ENCODE measurements at places on chromosomes 3 and 15. TPM values are rescaled to one million over a fixed set of nuclear protein-coding genes. Genes with fewer than 3 reads are reported as not detected.

DNA sequence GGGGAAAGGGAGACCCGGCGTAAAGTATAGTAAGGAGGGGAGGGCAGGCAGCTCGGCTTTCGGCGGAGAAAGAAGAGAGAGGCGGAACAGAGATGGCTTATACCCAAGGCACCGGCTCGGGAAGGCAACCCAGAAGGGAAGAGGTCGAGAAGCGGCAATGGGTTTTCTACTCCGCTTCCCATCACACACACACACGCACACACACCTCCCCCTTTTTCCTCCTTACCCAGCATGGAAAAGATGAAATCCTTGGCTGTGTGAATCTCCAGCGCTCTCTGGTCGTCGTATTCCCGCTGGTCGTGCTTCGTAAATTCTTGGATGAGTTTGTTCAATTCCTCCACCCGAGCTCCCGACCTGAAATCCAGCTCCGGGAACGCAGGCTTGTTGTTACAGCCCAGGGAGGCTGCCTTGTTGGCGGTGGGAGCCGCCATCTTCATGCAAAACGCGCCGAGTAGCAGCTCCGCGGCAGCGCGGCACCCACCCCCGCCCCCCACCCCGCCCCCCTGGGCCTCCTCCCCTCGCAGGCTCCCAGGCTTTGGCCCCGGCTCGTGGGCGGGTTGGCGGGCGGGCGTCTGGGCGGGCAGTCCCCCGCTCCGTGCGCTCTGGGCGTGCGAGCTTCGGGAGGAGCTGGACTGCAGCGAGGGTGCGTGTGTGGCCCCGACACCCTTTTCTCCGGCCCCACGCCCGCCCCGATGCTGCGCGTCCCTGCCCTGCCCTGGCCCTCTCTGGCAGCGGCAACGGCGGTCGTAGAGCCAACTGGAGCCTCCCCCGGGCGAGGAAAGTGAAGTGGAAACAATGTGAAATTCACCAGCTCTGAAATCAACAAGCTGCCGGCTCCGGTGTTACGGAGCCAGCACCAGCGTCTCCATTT, at the start of gene MB21D2:
TSS of gene MB21D2 (minus strand) at position 453 of the 871 bp plus-strand sequence. CDS start at position 437, 16 bp downstream.
- peak; percentile 35 for DNase-seq

DNA sequence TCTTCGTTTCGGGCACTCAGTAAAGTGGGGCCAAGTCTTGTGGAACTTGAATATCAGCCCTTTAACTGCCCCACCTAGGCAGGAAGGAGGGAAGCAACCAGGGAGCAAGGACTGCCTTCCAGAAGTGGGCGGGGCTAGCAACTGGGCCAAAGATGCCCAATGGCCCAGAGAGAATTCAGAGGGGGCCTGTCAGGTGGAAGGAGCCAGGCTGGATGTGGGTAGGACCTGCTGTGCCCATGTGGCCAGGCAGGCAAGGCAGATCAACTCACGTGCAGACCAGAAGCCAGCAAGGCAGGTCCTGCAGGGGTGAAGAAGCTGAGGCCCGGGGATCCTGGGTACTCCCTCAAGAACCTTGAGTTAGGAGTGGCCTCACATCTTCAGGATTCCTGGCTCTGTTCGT, 5.5 kb downstream of the MAP6D1 start:
- no peak for DNase-seq

- DNase-seq = peak; percentile 51
These were observed 40.1 kb downstream of the CDCP1 start for GRCh38 chr3:45105855-45106671.

Gene IL5RA
- total RNA-seq = 0.99 TPM

DNA sequence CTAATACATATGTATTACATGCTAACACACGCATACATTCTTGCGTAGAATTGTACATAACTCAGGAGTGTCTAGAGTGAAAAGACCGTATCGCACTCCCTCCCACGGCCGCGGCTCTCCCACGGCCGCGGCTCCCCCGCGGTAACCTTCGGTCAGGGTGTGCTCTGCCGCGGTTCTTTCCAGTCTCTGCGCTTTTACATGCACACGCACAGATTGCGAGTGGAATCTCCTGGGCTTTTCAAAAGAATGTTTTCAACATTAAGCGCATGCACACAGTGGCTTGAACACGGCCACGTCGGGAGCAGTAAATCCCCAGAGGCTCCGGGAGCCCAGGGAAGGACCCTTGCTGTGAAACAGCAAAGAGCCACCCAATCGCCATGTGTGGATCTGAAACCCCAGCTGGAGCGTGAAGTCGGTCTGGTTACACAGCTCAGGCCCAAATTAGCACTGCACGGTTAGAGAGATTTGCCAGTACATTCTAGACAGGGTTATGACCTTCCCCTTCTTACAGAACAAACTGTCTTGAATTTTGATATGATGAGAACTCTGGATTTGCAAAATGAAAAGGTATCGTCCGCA, 805 bp upstream of the RGMA start:
- DNase-seq = no peak

DNA sequence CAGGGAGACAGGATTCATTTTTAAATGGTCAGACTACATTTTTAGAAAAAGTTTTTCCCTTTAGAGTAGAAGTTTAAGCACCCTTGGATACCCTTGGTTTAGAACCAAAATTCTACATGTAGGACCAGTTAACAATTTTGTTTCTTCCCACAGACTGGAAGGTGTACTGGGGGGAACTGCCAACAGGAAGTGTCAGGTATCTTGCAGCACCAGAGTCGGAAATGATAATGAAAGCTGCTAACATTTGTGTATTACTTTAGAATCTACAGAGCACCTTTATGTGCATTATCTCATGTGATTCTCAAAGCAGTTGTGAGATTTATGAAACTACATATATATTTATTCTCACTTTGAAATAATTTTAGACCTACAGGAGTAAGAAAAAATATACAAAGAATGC, 21.5 kb downstream of the SPRED1 start:
- DNase-seq = no peak

Gene LZTFL1
- total RNA-seq = 10.0 TPM

Gene PDE8A
- total RNA-seq = 29.8 TPM

- DNase-seq = no peak
These were observed 24.8 kb upstream of the SLC28A1 start for GRCh38 chr15:84859651-84860050.

Gene CPN2
- total RNA-seq = not detected

Gene PGBD4
- 2.6 TPM for total RNA-seq

GRCh38 chr3:148101061-148101460, 596.6 kb upstream of the AGTR1 start:
- DNase-seq = no peak

DNA sequence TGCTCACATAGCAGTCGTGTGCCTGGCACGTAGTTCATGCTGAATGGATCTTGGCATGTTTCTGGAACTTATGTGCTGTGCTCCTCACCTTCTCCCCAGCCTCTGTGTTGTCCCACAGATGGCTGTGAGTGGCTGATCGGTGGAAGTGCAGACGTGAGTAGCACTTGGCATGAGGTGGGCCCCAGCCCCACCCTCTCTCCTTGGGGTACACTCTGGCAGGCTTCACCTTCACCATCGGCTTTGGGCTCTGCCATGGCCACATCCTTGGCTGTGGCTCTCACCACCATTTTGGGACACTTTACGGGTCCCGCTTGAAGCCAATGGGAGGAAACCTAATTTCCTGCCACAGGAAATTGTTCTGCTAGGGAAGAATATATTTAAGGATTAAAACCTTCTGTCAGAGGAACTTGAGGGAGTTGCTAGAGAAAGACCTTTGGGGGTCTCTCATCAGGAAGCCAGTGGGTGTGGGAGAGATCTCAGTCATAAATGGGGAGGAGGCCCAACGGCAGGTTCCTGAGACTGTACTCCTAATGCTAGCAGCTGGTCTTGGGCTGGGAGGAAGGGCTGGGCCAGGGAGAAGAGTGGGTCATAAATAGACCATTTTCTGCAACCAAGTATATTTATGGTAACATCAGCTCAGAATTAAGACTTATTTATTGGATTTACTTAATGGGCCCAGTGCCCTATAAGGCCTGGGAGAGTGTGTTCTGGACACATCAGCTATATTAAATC, 92.3 kb downstream of the SMAD3 start:
- no peak for DNase-seq

- no peak for DNase-seq
These were observed 13.5 kb upstream of the ZFYVE19 start for GRCh38 chr15:40793216-40793989.

DNA sequence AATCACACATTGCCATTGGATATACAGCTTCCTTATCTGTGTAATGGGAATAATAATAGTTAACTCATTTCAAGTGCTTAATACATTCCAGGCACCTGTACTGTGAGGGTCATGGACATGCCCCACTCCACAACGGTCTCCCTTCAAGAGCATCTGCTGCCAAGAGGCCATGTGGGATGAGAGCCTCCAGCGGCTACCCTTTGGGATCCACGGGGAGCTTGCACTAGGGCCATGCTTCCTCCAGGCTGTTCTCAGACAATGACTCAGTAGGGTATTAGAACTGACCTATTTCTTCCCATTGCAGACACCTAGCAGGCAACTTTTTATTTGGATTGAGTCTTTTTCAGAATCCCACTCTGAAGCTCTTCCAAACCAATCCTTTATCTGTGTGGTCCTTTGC, 1078.9 kb downstream of the TUSC7 start:
- no peak for DNase-seq

Gene GCSAM
- total RNA-seq = 6.8 TPM

GRCh38 chr3:12401208-12401607, 83.1 kb upstream of the TSEN2 start:
- no peak for DNase-seq

GRCh38 chr3:123781571-123782275, 102.4 kb downstream of the MYLK start:
- no peak for DNase-seq

GRCh38 chr3:116033516-116033915, 410.2 kb downstream of the GAP43 start:
- DNase-seq = no peak

- DNase-seq = no peak
These were observed 27.2 kb upstream of the GOLGA8J start for GRCh38 chr15:30055604-30056003.

Gene GOLGA8R
- total RNA-seq = 1.5 TPM

Gene RAD18
- total RNA-seq = 10.0 TPM

- no peak for DNase-seq
These were observed 215.9 kb downstream of the BBX start for GRCh38 chr3:107738486-107739183.

- DNase-seq = no peak
These were observed 20.1 kb upstream of the ZCWPW2 start for GRCh38 chr3:28328188-28329151.

GRCh38 chr15:33671456-33671855, 296.8 kb upstream of the CHRM5 start:
- DNase-seq = no peak

Gene THRB
- total RNA-seq = not detected

Gene CEP19
- total RNA-seq = 0.64 TPM

Gene XCR1
- total RNA-seq = 0.20 TPM

GRCh38 chr15:90686435-90687218, 30.5 kb upstream of the BLM start:
- no peak for DNase-seq

Gene KLHL40
- total RNA-seq = not detected

Gene CEP152
- total RNA-seq = 5.2 TPM
